MM.1S (cell line): ENCODE measurements at places on chromosomes 1 and 21.

DNA sequence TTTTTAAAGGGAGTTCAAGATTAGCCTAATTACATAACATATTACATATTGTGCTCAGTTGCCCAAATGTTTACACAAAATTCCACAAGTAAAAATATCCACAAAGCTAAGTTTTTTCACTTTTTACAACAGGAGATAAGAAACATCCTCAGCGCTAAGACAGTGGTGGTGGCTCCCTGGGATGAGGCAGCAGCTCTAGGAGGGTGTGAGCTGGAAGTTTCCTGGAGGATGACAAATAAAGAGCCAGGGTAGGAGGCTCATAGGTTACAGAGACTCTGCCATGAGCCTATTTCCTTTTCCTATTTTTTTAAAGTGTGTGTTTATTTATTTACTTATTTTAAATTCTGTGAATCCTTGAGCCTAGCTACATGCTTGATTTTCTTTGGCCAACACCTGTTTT lies 91.7 kb downstream of the COL24A1 start:
- peaks cover 6% of the 10 kb centered on the region for H3K4me1 ChIP-seq
- no peak overlapping the region for H3K4me3 ChIP-seq
- H3K27ac ChIP-seq = no peak overlapping the region
- H3K27me3 ChIP-seq = no peaks in the 10 kb centered on the region
- DNase-seq = no peak

DNA sequence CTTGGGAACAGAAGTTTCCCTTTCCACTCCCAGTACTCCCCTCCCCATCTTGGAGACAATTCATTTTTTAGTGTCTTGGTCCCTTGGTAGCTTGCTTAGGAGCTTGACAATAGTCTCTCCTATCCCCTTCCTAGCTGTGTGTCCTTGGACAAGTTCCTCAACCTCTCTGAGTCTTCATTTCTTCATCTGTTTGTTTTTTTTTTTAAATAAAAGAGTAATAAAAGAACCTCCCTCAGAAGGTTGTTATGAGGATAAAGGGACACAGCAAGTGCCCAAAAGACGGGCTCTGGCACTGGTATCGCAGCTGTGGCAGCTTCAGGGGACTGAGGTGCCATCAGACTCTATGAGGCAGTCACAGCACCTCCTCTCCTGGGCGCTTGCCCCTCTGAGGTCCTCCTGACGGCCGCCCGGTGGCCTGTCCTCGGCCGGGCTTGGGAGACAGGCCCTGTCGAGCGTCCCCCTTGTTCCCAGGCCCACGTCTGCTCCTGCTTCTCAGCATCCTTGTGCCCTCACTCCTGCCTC lies 689.2 kb downstream of the MATN1 start:
- H3K4me1 ChIP-seq = no peaks in the 10 kb centered on the region
- no peak overlapping the region for H3K27ac ChIP-seq
- peaks cover 60% of the 10 kb centered on the region for H3K27me3 ChIP-seq
- no peak overlapping the region for H3K4me3 ChIP-seq

DNA sequence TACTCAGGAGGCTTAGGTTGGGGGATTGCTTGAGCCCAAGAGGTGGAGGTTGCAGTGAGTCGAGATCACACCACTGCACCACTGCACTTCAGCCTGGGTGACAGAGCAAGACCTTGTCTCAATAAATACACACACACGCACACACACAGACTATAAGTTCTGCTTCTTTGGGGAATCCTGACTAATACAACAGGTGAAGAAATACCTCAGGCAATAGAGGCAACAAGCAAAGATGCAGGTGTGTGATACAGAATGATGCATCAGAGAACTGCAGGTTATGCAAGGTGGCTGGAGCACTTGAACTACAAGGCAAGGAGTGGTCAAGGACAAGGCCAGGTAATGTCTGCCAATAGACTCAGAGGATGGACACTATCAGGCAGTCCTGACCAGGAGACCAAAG lies 117.6 kb upstream of the ZNF678 start:
- no peaks in the 10 kb centered on the region for H3K36me3 ChIP-seq
- no peaks in the 10 kb centered on the region for H3K4me1 ChIP-seq
- no peak for DNase-seq
- H3K4me3 ChIP-seq = no peak overlapping the region
- no peak overlapping the region for H3K27ac ChIP-seq

- no peak for DNase-seq
- H3K36me3 ChIP-seq = no peaks in the 10 kb centered on the region
- no peak overlapping the region for H3K27ac ChIP-seq
- H3K4me1 ChIP-seq = peaks cover 21% of the 10 kb centered on the region
- H3K27me3 ChIP-seq = no peaks in the 10 kb centered on the region
These were observed 229.5 kb downstream of the PAPPA2 start for GRCh38 chr1:176692431-176692830.

DNA sequence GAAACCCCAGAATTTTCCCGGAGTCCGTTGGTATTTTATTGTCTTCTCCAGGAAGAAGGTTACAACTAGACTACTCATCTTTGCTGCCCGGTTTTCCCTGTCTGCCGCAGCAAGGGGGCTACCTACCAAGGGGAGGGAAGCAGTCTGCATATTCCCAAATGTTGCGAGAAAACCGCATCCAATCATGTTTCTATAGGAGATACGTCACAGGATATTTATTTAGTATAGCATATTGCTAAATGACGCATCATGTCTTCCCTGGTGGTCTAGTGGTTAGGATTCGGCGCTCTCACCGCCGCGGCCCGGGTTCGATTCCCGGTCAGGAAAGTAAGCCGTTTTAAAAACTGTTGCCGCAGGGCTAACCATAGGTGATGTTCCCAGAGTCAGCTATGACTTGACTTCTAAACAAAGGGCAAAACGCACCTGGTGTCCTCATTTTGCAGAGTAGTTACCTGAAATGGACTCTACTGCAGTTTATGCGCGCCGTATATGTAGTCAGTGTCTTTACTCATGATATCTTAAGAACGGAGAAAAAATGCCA lies 15.2 kb upstream of the ZNF692 start:
- peak overlapping the region; percentile 83 for H3K27ac ChIP-seq
- no peaks in the 10 kb centered on the region for H3K36me3 ChIP-seq
- H3K27me3 ChIP-seq = no peaks in the 10 kb centered on the region
- peak; percentile 94 for DNase-seq
- peak overlapping the region; percentile 80 for H3K4me3 ChIP-seq
- 0 out of 2 replicates have a peak, but pooled peaks cover 3% of the 10 kb centered on the region for H3K4me1 ChIP-seq

- no peaks in the 10 kb centered on the region for H3K36me3 ChIP-seq
- no peaks in the 10 kb centered on the region for H3K4me1 ChIP-seq
- DNase-seq = no peak
- H3K4me3 ChIP-seq = no peak overlapping the region
- H3K27ac ChIP-seq = no peak overlapping the region
- peaks cover 34% of the 10 kb centered on the region for H3K27me3 ChIP-seq
These were observed 28.1 kb upstream of the EPHA2 start for GRCh38 chr1:16183765-16184556.

DNA sequence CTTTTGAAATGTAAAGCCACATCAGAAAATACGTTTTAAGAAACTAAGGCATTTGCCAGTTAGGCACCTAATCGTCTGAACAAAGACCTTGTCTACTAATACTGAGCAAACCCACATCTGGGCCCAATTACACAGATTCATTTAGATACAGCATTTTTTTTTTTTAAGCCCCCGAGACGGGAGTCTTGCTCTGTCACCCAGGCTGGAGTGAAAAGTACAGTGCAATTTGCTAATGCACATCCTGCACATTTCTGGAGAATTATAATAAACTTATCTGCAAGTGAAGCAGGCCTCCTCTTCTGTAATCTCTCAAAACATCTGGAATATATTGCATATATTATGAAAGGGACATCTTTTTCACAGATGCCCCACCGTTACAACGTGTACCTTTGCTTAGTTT lies 3.3 kb downstream of the RSRP1 start:
- no peak overlapping the region for H3K27ac ChIP-seq
- peaks cover 24% of the 10 kb centered on the region for H3K36me3 ChIP-seq
- peaks cover 33% of the 10 kb centered on the region for H3K4me1 ChIP-seq
- H3K4me3 ChIP-seq = no peak overlapping the region
- no peaks in the 10 kb centered on the region for H3K27me3 ChIP-seq
- no peak for DNase-seq

DNA sequence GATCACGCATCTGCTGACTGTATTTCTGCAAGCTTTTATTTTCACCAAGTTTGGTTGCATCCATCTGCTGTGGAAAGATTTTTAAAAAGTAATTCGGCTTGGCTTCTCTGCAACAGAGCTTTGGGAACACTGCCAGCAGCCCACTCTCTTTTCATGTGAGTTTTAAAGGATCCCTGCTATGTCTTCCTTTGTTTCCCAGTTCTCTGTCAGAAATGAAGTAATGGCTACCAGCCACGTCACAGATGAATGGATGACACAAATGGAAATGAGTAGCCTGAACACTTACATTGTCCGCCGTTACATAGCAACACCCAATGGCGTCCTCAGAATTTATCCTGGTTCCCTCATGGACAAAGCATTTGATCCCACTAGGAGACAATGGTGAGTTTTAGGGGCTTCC lies 80.6 kb upstream of the RAVER2 start:
- no peaks in the 10 kb centered on the region for H3K27me3 ChIP-seq
- H3K36me3 ChIP-seq = no peaks in the 10 kb centered on the region
- H3K4me3 ChIP-seq = no peak overlapping the region
- no peak overlapping the region for H3K27ac ChIP-seq

DNA sequence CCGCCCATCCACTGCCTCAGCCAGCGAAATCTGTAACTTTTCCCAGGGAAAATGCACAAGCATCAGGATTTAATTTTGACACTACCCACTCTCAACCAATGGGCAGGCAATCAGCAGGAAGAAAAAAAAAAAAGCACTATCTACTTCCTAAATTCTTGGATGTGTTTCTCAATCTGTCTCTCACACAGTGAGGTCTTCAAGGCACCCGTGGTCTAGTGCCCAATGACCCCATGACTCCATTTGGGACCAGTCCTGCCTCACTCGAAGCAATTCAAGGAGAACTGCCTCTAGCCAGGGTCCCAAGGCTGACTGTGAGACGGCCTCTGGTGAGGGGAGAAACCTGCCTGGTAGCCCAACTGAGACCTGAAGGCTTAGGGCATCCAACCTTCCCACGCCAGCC lies 35.9 kb downstream of the CSF1 start:
- no peaks in the 10 kb centered on the region for H3K27me3 ChIP-seq
- no peak for DNase-seq
- H3K4me3 ChIP-seq = no peak overlapping the region
- no peaks in the 10 kb centered on the region for H3K4me1 ChIP-seq

DNA sequence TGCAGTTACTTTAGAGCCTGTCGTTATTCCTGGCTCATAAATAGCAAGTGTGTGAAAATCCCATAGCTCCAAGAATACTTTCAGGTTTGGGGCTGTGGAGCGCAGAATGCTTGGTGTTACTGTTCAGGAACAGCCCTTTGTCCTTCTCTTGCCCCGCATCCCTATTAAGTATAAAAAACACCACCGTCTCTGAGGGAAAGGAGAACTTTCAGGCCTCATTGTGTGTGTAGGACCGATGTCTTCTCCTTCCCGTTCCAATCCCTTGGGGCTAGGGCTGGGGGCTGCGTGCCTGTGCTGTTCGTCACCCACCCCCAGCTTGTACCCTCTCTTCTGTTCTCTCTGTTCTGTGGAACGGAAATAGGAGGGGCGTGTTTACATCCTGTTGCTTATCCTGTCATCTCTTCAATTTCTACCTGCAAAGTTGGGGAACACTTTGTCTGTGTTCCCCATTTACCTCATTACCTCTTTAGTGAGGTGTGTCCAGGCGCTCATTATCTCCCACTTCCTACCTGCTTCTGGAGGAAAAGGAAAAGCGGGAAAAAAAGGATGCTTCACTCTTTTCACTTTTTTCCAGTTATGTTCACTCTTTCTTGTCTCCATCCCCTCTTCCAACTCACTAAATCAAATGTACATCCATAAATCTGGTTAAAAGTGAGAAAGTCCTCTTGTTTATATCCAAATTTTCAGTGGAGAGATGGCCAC lies 788 bp upstream of the TXNIP start:
- H3K36me3 ChIP-seq = peaks cover 26% of the 10 kb centered on the region
- peak; percentile 68 for DNase-seq

DNA sequence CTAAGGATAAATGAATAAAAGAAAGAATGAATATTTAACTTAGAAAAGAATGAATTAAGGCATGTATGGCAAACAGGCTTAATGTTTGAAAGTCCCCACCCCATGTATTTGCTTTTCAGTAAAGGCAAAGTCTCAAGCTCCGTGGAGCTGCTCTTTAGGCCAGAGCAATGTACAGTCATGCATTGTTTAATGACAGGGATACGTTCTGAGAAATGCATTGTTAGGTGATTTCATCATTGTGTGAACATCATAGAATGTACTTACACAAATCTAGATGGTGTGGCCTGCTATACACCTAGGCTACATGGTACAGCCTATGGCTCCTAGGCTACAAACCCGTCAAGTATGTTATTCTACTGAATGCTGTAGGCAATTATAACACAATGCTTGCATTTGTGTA lies 51.6 kb upstream of the SPATA6 start:
- DNase-seq = no peak
- H3K4me3 ChIP-seq = no peak overlapping the region
- no peak overlapping the region for H3K27ac ChIP-seq
- H3K4me1 ChIP-seq = no peaks in the 10 kb centered on the region

GRCh38 chr1:143652187-143652586 lies 319.6 kb downstream of the FAM72C start:
- no peak for DNase-seq
- H3K27ac ChIP-seq = no peak overlapping the region
- peaks cover 13% of the 10 kb centered on the region; the same call in 1 of the 2 replicates for H3K27me3 ChIP-seq
- no peaks in the 10 kb centered on the region for H3K36me3 ChIP-seq
- H3K4me1 ChIP-seq = no peaks in the 10 kb centered on the region
- H3K4me3 ChIP-seq = no peak overlapping the region

- no peaks in the 10 kb centered on the region for H3K27me3 ChIP-seq
- H3K4me3 ChIP-seq = no peak overlapping the region
- H3K4me1 ChIP-seq = no peaks in the 10 kb centered on the region
These were observed 782.2 kb upstream of the NCAM2 start for GRCh38 chr21:20215959-20216358.

GRCh38 chr1:228691926-228692325 lies 43.4 kb upstream of the RHOU start:
- H3K4me1 ChIP-seq = no peaks in the 10 kb centered on the region
- H3K27ac ChIP-seq = no peak overlapping the region
- no peaks in the 10 kb centered on the region for H3K36me3 ChIP-seq
- no peaks in the 10 kb centered on the region for H3K27me3 ChIP-seq
- no peak overlapping the region for H3K4me3 ChIP-seq

DNA sequence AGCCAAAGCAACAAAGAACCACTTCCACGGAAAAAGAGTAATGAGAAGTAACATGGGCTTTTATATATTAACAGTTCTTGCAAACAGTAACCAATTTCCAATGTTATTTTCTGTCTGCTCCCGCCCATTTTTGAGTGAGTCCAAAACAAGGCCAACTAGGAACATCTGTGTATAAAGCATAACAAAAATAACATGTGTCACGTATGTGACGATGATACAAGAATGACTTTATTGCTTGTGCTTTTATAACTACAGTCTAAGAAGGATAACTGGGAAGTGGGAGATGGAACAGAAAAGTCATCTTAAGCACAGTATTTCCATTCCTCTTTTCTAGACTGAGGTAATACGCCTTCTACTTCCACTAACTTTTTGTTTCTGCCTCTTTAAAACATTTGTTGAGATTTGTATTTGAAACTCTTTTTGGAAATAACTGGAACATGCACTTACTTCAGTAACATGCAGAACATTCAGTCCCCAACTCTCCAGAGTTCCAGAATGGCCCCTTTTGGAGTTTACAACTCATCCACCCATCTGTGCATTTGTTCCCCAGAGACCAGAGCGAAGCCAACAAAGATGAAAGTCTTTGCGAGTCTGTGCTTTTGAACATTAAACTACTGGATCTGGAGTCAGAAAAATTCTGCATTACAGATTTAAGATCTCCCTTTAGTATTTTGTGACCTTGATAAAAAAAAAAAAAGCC lies 143.0 kb upstream of the ZRANB2 start:
- DNase-seq = no peak
- no peak overlapping the region for H3K27ac ChIP-seq
- H3K36me3 ChIP-seq = no peaks in the 10 kb centered on the region
- H3K27me3 ChIP-seq = no peaks in the 10 kb centered on the region
